C1 segment of cervical spinal cord (tissue), 14 donors: ENCODE measurements at places on chromosomes 16 and 17.
A peak's percentile ranks its signal among the peaks of the same experiment; 100 is the strongest.

DNA sequence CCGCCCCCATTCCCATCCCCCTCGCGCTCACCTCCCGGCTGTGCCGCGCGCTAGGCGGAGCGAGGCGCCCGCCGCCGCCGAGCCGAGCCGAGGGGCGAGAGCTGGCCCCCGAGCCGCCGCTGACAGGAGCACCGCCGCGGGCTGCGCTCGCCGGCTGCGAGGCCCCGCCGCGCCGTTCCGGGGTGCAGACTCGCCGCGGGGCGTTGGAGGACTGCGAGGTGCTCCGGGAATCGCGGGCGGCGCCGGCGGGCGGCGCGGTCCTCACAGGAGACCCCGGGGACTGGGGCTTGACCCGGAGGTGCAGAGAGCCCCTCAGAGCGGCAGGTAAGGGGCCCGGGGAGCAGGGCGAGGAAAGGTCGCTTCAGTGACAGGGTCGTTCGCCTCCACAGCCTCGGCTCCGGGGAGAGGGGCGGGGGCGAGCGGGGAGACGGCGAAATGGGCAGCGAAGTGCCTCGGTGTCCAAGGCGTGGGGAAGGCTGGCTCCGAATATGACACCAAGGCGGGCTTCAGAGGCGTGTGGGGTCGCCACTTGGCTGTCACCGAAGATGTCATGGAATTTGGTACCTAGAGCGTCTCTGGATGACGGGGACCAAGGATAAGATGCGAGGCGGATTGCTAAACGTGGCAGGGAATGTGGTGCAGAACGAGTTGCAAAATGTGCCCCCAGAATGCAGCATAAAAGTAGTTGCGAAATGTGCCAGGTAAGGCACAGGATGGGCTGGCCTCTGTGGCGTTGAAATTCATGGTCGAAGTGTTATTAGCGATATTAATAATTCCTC lies 580 bp downstream of the TANC2 start:
- no peak for DNase-seq

- DNase-seq: no peak
These were observed 180.0 kb downstream of the CHD9 start for GRCh38 chr16:53234836-53235235.

GRCh38 chr17:2797637-2798036 lies 1.4 kb downstream of the RAP1GAP2 start:
- DNase-seq: no peak

DNA sequence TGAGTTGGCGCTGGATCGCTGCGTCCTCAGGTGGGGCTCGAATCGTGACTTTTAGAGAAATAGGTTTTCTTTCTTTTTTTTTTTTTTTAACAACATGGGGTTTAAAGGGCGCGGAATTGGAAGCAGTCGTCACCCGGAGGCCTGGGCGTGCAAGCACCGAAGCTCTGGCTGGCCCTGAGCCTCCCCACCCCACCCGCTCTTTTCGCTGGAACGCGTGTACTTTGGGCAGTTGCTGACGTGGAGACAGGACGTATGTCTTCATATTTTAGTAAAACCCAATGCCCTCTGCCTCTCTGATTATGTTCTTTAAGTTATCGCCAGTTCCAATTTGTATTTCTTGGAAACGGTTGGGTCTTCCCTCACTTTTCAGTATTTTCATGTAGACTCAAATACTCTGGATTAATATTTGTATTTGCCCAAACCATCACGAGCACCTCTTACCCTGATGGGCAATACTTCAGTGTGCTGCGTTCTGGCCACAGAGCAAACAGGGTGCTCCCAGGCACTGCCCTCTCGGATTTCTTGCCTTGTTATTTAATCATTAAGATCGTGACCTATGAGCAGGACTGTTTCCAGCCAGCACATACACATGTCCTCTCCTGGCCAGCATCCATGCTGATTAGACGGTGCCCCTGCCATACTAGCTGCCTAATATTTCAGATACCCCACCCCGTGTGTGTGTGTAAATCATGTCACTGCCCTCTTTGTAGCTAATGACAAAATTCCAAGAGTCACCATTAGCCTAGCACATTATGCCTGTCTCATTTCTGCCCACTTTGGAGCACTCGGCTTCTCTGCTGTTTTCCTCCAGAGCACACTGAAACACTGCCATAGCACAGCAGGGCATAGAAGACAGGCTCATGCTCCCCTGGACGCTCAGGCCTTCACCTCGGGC lies 805 bp upstream of the C16orf95 start:
- no peak for DNase-seq

DNA sequence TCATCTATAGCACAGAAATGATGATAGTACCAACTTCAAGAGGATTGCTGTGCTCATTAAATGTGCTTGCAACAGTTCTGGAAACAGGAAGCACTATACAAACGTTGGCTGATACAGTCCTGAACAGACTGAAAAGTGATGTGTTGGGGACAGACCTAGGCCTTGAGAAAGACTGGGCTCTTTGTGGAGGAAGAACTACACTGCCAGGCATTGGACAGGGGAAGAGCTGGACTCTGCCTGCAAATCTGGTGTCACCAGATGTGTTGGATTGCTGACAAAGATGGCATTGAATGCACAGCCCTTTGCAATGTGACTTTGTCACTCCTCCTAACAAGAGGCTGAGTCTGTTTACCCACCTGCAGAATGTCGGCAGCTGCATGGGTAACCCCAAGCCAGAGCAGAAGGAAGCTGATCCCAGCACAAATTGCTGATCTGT lies 12.4 kb upstream of the ST6GALNAC2 start:
- DNase-seq: peak; percentile 17
